Activated naive CD4-positive, alpha-beta T cell treated with anti-CD3 and anti-CD28 coated beads, Interleukin-2, amount 50 U/mL, for 16 hours (primary cell): ENCODE measurements at places on chromosomes 1 and 21.

- DNase-seq, result no peak
Observed at GRCh38 chr1:40096646-40096976, 441 bp downstream of the PPT1 start.

DNA sequence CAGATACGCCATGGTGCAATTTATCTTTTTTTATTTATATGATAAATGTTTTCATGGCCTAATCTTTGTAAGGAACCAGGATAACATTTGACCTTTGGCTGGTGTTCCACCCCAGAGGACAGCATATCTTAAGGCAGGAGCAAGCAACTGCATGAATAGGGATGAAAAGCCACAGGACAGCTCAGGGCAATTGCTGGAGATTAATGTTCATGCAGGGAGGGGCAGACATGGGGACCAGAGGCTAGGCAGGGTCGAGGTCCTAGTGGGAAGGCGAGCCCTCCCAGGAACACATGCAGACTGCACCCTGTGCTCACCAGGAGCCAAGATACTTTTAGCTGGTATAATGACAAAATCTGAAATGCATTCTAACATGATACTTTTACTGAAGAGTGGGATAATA lies 74.4 kb upstream of the HAO2 start:
- DNase-seq, result no peak

DNA sequence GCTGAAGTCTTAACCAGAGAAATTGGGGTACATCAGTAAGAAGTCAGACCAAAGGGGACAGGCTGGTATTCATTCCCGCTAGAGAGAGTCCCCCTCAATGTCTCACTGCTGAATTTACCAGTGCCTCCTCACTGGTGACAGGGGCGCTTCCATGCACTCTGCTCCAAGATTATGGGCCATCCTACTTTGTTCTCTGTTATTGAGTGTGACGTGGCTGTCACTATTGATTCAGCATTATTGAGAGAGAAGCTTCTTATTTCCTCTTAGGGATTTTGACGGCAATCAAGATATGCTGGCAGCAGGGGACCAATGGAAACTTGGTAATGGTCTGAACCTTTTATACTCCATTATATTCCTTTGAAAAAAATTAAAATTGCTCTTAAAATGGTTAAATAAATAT lies 118.6 kb downstream of the SYF2 start:
- DNase-seq, result no peak

- DNase-seq, result peak; percentile 39
Observed at GRCh38 chr1:156618853-156619581, at the start of gene HAPLN2. HAPLN2 (plus strand) TSS chr1:156619415; CDS start chr1:156623491, 4,076 bp downstream.

GRCh38 chr1:246959944-246960693 lies 28.4 kb upstream of the AHCTF1 start:
- no peak for DNase-seq

DNA sequence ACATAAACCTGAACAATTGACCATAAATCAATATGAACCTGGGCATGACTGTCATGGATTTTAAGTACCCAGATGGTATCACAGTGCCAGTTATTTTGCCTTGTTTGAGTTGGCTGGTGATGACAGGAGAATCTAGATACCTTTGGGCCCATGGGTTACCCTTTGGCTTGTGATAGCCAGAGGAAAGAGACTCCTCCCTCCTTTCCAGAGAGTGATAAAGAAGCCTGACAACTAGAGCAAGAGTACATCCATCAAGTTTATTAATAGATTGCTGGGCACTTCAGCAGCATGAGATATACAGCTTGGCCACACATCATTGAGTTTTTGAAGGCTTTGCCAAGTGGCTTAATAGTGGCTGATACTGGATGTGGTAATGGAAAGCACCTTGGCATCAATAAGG lies 6.6 kb upstream of the FMO3 start:
- no peak for DNase-seq

GRCh38 chr1:150176593-150176992 lies 26.9 kb downstream of the PLEKHO1 start:
- DNase-seq, result no peak

- DNase-seq, result no peak
Observed at GRCh38 chr1:116075990-116076389, 35.2 kb upstream of the MAB21L3 start.

DNA sequence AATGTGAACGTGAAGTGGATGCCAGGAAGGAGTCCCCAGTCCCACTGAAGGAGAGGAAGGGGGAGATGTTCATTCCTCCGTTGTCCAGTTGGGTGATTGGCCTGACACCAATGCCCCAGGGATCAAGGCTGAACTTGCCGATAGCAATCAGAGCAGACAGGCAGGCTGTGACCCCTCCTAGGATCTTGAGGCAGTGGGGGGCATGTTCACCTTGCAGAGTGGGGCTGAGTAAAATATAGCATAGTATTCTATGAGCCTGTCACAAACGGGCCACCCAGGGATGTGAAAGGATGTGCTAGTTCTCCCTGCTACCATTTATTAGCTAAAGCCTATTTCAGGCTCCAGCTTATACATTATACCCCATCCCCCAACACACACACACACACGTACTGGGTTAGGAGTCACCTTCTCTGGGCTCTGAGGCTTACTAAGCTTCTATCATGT lies 80.7 kb upstream of the CD34 start:
- no peak for DNase-seq

DNA sequence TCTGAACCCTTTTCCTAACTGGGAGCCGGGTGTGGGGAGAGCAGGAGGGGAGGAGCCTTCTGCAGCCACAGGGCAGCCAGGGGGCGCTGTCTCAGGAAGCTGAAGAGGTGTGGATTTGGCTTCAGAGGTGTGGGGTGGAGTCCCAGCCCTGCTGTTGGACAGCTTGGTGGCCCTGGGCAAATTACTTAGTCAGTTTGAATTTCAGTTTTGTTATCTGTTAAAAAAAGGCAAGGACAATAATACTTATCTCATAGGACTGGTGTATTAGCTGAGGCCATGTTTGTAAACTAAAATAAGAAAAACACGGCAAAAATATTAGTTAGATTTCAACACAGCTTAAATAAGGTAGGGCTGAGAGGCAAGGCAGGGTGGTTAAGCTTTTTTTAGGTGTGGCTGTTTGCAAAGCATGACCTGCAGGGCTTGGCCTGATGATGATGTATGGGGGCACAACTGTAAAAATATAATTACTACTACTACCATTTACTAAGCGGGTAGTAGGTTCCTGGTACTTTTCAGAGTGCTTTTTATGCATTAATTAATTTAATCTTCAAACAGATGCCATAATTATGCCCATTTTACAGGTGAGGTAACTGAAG lies 111.8 kb downstream of the PLXNA2 start:
- peak; percentile 42 for DNase-seq

- no peak for DNase-seq
Observed at GRCh38 chr1:24364975-24365678, 46.0 kb downstream of the GRHL3 start.

DNA sequence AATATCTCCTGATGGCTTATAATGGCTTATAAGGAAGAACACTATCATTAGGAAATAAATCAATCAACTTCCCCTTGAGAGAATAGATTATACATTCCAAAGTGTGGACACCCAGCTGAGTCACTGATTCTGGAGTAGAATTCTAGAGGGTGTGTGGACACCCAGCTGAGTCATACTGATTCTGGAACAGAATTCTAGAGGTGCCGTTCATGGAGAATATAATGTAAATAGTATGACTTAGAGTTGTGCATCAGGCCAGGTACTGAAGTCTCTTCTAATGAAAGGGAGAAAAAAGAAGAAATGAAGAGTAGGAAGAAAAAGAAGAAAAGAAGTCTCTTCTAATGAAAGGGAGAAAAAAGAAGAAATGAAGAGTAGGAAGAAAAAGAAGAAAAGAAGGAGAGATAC lies 2.4 kb upstream of the USP33 start:
- no peak for DNase-seq

- no peak for DNase-seq
Observed at GRCh38 chr1:34982820-34983376, 2.2 kb downstream of the TMEM35B start.

DNA sequence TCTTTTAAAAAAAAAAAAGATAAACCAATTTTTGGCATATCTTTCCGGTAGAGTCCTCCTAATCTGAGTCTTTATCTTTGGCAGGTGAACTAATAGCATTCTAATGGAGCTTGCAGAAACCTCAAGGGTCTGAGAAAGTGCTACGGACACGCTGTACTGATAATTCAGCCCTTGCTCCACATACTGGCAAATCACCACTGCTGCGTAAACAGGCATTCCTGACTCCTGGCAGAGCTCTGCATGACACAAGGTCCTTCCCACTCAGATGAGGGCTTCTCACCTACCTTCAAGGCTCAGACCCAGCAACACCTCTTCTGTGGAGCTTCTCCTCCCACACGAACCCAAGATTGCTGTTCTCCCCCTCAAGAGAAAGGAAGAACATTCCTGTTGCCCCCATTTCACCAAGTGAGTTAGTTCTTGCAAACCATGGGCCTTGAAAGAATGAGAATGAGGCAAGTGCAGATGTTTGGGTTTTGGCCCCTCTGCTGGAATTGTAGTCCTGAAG lies 48.0 kb downstream of the LYST start:
- no peak for DNase-seq

GRCh38 chr1:115977499-115978258 lies 1.4 kb downstream of the SLC22A15 start:
- DNase-seq, result no peak

DNA sequence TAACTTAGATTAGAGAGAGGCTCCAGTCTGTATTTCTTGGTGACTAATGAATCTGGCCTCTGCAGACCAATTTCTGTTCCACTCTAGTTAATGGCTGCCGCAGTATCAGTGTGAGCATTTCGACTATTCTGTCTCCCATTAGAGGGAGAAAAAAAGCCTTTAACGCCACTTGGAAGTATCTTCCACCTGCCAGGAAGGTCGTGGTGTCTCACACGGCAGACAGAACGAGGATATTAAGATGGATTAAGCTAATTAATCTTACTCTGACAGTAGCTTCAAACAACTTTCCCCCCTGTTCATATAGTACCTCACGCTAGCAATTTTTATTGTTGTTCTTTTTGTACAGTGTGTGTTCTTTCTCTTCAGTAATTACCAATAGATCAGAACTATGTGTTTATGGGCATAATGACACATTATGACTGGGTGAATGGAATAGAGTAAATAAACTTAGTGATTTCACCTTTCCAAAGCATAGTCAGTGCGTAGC lies 153.8 kb downstream of the ADGRL2 start:
- DNase-seq, result no peak

DNA sequence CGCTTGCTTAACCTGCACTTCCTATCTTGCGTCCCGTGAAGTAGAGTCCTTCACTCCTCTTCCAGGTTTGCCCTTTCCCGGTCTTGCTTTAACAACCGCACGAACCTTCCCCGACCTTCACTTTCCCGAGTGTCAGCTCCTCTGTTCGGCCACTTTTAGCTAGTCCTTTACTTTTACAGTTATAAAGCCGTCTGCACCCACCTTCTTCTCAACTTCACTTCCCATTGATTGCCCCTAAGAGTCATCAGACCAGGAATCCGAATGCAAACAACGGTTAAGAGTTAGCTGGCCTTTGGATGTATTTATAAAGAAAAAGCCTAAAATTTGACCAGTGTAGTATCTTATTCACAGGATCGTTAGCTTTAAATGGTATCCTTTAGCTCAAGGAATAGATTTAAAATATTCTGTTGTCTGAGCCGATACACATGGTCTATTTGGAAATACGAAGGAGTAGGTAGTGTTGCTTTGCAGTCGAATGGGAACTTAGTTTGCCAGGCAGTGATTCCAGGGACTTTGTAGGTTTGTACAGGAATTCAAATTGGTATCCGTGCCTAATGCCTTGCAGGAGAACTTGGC lies 1.4 kb downstream of the PPP2R5A start:
- no peak for DNase-seq

- DNase-seq, result no peak
Observed at GRCh38 chr1:187631381-187631675, 802.6 kb downstream of the PLA2G4A start.
